ENCODE measurements at places on chromosomes 3 and 15. TPM values are rescaled to one million over a fixed set of nuclear protein-coding genes. Genes with fewer than 3 reads are reported as not detected.

LXN gene
- 48.4 TPM for total RNA-seq

NDUFB4 gene
- total RNA-seq, result 83.3 TPM

ZPLD1 gene
- total RNA-seq, result not detected

PPP1R2 gene
- total RNA-seq, result 75.8 TPM

DNA sequence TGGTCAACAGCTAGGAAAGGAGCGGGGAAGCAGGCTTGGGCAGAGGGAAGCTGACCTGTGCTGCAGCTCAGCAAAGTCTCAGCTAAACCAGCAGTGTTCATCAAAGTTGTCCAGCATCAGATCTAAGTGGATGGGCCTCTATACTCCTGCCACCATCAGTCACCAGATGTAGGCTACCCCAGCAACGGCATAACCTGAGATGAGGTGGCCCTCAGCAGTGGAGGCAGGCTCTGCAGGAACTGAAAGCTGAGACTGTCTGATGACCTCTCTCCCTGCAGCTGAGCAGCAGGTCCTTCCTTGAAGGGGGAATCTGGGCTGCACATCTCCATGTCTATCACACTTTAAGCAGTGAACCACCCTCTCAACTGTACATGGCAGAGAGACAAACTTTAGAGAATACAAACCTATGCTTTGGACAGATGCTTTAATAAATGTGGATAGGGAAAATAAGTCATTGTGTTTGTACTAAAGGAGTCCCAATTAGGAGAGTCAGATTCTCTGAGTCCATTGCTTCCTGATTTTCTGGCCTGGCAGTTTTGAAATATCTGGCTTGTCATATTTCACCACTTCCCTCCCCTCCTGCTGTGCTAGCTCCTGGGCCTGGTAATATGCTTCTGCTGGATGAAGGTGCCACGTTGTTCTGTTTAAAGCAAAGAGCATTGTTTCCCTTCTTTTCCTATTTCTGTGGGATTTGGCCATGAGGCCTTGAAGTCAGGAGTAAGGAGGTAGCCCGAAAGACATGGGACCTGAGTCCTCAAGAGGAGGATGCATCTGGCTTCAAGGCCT is 11.1 kb upstream of the PSTPIP1 start:
- no peak overlapping the region for H3K4me3 ChIP-seq
- H3K27me3 ChIP-seq, result no peaks in the 10 kb centered on the region
- no peak overlapping the region for H3K27ac ChIP-seq
- no peak for DNase-seq
- no peaks in the 10 kb centered on the region for H3K4me1 ChIP-seq

GRCh38 chr3:29978036-29978435 is 628.4 kb upstream of the TGFBR2 start:
- no peaks in the 10 kb centered on the region for H3K4me1 ChIP-seq
- H3K27ac ChIP-seq, result no peak overlapping the region
- no peak overlapping the region for H3K4me3 ChIP-seq
- DNase-seq, result no peak
- H3K36me3 ChIP-seq, result no peaks in the 10 kb centered on the region

DNA sequence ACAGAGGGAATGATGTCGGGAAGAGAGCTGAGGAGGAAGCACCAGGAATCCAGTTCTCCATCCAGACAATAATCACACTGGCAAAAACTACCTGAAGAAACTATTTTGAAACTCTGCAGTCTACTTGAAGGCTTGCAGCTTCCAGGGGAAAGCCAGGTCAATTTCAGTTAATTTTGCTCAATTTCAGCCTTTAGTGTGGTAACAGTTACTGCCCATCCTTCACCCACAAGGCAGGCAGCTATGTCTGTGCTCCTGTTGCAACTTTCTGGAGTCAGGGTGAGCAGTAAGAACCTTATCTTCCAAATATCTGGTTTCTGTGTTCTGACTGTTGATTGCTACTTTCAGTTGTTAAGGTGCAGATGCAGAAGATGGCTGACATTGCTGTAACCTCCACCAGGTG is 221.7 kb downstream of the ADAMTS17 start:
- H3K27me3 ChIP-seq, result no peaks in the 10 kb centered on the region
- H3K4me3 ChIP-seq, result no peak overlapping the region
- no peak overlapping the region for H3K27ac ChIP-seq
- H3K4me1 ChIP-seq, result no peaks in the 10 kb centered on the region

DNA sequence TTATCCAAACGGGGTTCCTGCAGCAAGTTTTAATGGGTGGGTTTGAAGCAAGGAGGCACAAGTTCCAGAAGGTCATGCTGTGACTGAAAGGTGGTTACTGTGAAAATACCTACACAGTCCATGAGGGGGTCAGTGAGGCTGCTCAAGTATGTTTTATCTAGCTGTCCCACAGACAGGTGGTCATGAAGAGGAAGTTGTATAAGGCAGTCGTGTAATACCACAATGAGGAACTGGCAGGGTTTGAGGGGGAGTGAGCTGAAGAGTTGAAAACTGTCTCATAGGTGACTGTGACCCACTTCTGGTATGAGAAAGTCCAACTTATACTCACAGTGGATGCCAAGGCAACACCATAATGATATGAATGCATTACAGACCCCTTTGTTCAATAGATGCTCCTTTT is 856.8 kb downstream of the OTOL1 start:
- H3K4me1 ChIP-seq, result no peaks in the 10 kb centered on the region
- no peaks in the 10 kb centered on the region for H3K27me3 ChIP-seq
- H3K36me3 ChIP-seq, result no peaks in the 10 kb centered on the region
- no peak overlapping the region for H3K27ac ChIP-seq
- no peak overlapping the region for H3K4me3 ChIP-seq

- no peaks in the 10 kb centered on the region for H3K36me3 ChIP-seq
- no peak for DNase-seq
- no peaks in the 10 kb centered on the region for H3K4me1 ChIP-seq
- no peak overlapping the region for H3K4me3 ChIP-seq
- H3K27ac ChIP-seq, result no peak overlapping the region
Observed at GRCh38 chr3:141115789-141116541, 64.8 kb downstream of the SPSB4 start.

DNA sequence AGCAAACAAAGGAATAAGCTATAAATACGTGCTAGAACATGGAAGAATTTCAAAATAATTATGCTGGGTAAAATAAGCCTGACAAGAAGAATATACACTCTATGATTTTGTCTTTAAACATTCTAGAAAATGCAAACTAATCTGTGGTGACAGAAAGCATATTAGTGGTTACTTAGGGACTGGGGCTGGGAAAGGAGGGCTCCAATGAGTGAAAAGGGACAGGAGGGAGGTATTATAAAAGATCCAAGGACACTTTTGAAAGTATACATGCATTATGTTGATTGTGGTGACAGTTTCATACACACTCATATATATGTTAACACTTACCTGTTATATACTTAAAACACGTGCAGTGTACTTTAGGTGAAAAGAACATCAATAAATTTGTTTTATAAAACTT is 23.0 kb downstream of the MYH15 start:
- H3K36me3 ChIP-seq, result no peaks in the 10 kb centered on the region
- H3K27me3 ChIP-seq, result no peaks in the 10 kb centered on the region
- no peak for DNase-seq
- no peak overlapping the region for H3K27ac ChIP-seq

All from prostate gland (tissue), 2 donors.